ENCODE measurements at places on chromosomes 16 and 17. TPM values are rescaled to one million over a fixed set of nuclear protein-coding genes. Genes with fewer than 3 reads are reported as not detected.

GRAPL gene
- total RNA-seq = 32.4 TPM

SLC4A1 gene
- total RNA-seq = not detected

NLRC3 gene
- 18.2 TPM for total RNA-seq

C17orf100 gene
- total RNA-seq = 2.1 TPM

KCNH4 gene
- total RNA-seq = 0.19 TPM

KRT40 gene
- not detected for total RNA-seq

WFIKKN2 gene
- total RNA-seq = 0.05 TPM

CCL4 gene
- 54.8 TPM for total RNA-seq

TP53TG3C gene
- total RNA-seq = not detected

TMEM98 gene
- 0.31 TPM for total RNA-seq

HOXB3 gene
- 5.6 TPM for total RNA-seq

ETV4 gene
- total RNA-seq = 2.2 TPM

PDIA2 gene
- 0.36 TPM for total RNA-seq

DOC2A gene
- 0.11 TPM for total RNA-seq

OR3A3 gene
- not detected for total RNA-seq

MPHOSPH6 gene
- 9.7 TPM for total RNA-seq

CHP2 gene
- total RNA-seq = 0.08 TPM

MEFV gene
- 0.10 TPM for total RNA-seq

TANC2 gene
- 0.13 TPM for total RNA-seq

TUBB3 gene
- total RNA-seq = 2.3 TPM

TMED6 gene
- 0.48 TPM for total RNA-seq

CCL5 gene
- total RNA-seq = 60.2 TPM

TBC1D3C gene
- not detected for total RNA-seq

KRT222 gene
- total RNA-seq = 0.08 TPM

HASPIN gene
- 16.5 TPM for total RNA-seq

NOXO1 gene
- 0.26 TPM for total RNA-seq

GPR179 gene
- not detected for total RNA-seq

HOXB7 gene
- total RNA-seq = 4.5 TPM

BAIAP3 gene
- total RNA-seq = 0.56 TPM

TNS4 gene
- total RNA-seq = 1.0 TPM

CRYM gene
- total RNA-seq = 4.8 TPM

NTN1 gene
- 0.49 TPM for total RNA-seq

CBX4 gene
- total RNA-seq = 23.1 TPM

CDRT15 gene
- not detected for total RNA-seq

HP gene
- total RNA-seq = 8.7 TPM

SLC38A8 gene
- total RNA-seq = not detected

Measured in GM12878 (cell line).